ENCODE measurements at places on chromosomes 5 and 9.

DNA sequence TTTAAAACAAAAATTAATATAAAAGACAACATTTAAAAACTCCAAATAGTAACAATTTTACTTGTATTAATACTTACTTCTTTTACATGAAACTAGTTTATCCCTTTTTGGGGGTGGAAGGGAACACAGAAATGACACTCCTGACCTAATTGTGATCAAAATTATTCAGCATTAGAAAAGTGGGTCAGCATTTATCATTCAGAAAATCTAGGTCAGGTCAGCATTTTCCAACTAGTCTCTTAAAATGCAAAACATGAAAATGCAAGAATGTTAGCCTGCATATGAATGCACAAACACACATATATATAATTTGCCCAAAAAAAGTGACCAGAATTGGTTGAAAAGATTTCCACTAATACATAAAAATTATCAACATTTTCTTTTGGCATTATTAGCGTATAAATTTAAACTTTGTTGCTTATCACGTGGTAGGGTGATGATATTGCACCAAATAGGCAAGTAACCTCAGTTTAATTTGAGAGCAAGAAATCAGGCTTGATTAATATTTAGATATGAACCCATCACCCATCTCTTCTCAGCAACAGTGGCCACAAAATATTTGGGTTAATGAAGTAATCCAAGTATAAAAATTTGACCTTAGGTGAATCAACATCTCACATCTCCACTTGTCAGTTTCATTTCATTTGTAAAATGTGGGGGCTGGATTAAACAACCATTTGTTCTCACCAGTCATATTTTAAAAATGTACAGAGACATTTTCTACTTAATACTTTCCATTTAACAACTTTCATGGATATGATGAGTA lies 5.7 kb downstream of the TMEM167A start:
- DNase-seq: no peak

DNA sequence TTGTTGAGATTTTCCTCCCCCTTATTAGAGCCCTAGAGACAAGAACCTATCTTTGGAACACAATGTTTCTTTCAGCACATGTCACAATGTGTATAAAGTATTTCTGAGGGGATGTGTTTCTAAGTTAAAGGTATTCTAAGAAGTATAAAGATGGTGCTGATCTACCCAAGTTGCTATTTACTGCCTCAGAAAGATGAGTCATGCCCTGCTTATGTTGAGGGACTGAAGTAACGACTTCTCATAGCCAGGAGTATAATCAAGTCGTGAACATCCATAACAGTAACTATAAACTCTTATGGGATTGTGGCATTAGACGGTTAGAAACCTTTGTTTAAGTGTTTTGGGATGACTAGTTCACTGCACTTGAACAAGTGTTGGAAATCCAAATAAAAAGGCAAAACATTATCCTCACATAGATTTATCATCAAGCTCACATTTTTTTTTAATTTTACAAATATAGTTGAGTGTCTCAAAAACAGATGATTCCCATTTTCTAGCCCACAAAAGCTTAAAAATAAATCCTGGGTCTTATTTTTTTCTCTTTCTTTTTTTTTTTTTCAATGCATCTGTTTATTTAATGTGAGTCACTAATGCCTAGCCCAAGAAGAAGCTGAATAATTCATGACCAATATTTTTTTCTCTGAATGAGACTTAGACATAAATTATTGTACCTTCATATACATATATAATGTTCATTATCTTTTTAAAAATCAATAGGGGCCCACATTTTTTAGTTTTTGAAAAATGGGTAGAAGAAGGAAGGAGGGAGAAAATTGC lies 12.2 kb upstream of the TMEM252 start:
- DNase-seq: no peak

DNA sequence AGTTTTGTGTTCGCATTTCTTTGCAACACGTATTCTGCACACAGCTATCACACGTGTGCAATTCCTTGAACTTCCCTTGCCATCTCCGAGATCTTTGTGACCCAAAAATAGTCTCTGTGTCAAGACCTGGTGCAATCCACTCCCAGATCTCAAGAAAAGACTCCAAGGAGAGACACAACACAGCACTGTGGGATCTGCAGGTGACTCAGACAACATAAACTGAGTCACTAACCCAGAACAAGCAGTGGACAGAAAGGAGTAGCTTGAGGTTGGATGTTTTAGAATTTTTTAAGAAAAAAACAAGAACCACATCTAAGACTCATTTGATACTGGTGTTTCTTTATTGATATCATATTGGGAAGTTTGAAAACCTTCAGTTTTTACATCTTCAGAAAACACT lies 396.9 kb downstream of the AGTPBP1 start:
- no peak for DNase-seq

DNA sequence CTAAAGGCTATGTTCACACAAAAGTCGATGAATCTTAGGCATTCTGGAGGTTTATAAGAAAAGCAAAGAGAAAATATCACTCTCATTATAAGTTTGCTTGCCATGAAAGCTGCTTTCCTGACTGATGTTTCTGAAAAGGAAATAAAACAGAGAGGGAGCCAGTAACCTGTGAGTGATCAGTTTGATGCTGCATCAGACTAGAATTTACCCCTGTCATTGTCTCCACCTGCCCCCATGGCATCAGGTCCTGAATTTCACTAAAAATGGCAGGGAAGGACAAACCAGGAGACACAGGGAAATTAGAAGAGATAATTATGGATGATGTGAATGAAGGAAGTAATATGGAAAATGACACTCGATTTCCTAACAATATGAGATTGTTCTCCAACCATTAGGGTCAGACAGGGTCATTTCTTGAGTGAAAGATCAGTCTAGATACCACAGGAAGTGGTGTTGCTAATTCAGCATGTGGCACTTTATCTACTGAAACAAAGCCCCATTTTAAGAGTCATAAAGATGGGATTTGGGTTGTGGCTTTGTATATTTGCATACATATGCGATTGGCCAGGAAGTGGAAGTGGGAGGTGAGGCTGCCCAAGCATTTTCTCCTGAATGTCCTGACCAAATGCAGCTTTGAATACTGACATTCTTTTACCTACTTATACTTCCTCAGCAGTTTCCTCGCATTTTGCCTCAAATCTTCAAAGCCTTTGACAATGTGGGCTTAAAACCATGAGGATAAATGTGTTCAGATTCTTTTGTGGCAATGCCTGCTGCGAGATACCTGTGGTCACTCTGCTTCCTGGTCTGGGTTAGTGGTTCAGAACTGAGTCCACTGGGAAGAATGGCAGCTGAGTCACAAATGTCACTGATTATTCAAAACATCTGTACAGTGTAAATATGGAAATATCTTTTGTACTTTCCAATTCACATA lies 29.7 kb downstream of the MEGF10 start:
- DNase-seq: no peak

DNA sequence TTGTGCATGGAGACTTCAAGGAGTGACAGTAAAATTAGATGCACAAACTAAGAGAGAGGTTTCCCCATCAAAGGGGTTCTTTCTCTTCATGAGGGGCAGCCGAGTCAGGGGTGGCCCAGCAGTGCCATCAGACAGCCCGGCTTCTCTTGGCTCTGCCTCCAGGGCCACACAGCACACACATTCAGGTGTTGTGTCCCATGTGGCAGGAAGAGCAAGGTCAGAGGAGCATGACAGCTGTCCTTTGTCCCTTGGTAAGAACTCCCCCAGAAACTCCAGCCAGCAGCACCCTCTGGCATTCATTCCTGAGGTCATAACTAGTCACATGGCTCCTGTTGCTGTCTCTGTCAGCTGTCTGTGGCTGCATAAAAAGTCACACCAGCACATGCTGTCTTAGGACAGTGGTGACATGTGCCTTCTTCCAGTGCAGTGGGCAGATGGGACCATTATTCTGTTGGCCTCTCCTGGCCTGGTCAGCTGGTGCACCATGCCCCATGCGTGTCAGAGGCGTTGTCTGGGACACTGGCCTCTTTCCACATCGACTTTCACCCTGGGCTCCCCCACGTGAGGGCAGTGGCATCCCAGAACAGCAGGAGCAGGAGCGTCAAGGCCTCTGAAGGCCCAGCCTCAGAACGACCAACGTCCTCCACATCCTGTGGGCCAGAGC lies 78.4 kb upstream of the OTULINL start:
- DNase-seq: no peak

- no peak for DNase-seq
Measured at GRCh38 chr5:154709368-154710305, 45.5 kb upstream of the LARP1 start.

DNA sequence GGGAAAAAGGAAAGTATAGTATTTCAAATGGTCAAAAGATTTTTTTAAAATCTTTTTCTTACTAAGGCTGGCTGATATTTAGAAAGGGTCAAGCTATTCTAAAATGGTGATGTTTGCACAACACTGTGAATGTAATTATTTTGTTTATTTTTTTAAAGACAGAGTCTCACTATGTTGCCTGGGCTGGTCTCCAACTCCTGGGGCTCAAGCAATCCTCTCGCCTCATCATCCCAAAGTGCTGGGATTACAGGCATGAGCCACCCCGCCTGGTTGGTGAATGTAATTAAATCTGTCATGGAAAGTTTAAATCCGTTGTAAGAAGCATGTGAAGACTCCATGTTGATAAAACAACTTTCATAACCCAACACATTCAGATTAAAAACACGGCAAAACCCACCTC lies 2.6 kb downstream of the UBTD2 start:
- no peak for DNase-seq

GRCh38 chr9:36192196-36192595 lies 1.5 kb downstream of the CLTA start:
- no peak for DNase-seq

GRCh38 chr9:92611621-92612285 lies 58.2 kb downstream of the IPPK start:
- DNase-seq: no peak

GRCh38 chr5:179890751-179891682 lies 16.7 kb downstream of the TBC1D9B start:
- no peak for DNase-seq

DNA sequence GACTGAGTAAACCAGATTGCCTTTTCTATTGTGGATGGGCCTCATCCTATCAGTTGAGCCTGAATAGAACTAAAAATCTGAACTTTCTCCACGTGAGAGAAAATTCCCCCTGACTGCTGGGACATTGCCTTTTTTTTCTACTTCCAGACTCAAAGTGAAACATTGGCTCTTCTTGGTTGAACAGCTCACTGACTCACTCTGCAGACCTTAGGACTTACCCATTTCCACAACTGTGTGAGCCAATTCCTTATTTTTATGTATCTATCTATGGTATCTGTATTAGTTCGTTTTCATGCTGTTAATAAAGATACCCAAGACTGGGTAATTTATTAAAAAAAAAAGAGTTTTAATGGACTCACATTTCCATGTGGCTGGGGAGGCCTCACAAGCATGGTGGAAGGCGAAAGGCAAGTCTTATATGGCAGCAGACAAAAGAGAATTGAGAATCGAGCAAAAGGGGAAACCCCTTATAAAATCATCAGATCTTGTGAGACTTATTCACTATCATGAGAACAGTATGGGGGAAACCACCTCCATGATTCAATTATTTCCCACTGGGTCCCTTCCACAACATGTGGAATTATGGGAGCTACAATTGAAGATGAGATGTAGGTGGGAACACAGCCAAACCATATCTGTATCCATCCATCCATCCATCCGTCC lies 306.7 kb upstream of the SLC24A2 start:
- DNase-seq: no peak

GRCh38 chr5:124419531-124419930 lies 326.9 kb downstream of the ZNF608 start:
- DNase-seq: no peak

DNA sequence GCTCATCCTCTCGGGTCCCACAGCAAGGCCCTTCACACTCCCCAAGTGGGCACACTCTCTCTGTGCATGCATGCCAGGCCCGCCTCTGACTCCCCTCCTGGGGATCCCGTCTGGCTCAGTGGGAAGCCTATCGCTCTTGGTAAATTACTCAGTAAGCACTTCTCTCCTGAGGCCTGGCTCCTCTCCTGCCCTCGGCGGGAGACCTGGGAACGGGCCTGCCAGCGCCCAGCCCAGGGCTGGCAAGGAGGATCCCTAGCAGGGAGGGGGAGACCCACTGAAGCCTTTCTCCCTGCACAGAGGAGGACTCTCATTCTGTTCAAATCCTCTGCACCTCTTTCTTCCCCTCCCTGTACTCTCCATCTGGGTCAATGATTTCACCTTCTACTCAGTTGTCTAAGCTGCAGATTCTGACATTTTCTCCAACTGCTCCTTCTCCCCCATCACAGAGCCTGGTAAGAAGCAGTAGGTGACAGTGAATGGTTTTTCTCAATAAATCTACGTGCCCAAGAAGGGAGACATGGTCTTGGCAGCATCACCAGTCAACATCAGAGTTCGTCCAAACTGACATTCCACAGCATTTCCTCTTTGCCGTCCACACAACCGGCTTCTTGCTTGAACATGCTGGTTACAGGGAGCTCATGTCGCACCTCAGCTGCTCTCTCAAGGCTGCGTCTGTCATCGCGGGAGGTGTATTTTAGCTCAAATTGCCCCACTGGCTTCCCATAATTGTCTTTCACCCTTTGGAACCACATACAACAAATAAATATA lies 81.9 kb downstream of the GPR21 start:
- no peak for DNase-seq

DNA sequence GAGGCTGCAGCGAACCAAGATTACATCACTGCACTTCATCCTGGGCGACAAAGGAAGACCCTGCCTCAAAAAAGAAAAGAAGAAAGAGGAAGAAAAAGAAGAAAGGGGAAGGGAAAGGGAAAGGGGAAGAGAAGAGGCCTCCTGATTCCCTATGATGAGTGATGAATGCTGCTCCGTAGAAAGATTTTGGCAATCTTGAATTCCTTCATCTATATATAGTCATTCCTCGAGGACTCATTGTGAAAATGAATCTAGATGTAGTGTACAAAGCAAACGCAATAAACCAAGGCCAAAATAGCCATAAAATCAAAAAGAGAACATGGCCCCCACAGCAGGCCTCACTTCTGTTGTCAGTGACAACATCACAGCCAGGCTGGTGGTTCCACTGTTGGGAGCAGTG lies 218.0 kb downstream of the DCP2 start:
- no peak for DNase-seq

GRCh38 chr5:133854554-133854953 lies 113.9 kb downstream of the C5orf15 start:
- DNase-seq: no peak

- DNase-seq: no peak
Measured at GRCh38 chr5:163943546-163943945, 438.1 kb downstream of the MAT2B start.

DNA sequence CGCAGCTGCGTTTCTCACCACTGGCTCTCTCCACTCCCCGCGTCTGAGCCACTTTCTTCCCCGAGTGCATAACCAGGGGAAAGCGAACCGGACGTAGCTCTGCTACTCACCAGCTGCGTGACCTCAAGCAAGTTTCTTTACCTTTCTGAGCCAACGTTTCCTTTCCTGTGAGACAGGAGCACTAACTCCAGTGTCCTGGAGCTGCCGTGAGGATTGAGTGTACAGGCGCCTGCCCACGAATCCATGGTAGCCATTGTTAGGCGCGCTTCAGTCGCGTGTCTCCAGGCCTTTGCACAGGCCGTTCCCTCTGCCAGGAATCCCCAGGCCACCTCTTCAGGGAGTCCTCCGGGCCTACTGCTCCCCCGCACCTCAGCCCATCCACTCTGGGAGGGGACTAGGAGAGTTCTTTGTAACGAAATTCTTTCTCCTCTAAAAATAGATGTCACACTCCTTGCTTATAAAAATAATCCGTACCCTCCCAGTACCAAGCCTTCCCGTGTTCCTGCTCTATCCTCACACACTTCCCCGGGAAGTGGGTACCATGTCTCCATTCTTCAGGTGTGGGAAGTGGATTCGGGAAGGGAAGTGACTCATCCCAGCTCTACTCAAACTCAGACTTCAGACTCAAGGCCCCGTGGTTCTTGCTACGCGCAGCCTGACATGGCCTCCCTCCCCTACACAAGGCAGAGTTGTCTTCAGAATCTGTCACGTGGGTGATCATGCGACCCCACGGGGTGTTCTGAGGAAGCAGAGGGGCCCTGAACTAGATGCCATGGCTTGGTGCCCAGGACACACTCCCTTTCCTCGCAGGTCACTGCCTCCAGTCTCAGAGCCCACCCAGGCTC lies 16.1 kb upstream of the CRB2 start:
- no peak for DNase-seq

Data from stimulated activated CD8-positive, alpha-beta memory T cell treated with anti-CD3 and anti-CD28 coated beads, Interleukin-2, amount 100 ng/mL, for 1 hour (primary cell).